ENCODE measurements at places on chromosomes 12 and 14.

DNA sequence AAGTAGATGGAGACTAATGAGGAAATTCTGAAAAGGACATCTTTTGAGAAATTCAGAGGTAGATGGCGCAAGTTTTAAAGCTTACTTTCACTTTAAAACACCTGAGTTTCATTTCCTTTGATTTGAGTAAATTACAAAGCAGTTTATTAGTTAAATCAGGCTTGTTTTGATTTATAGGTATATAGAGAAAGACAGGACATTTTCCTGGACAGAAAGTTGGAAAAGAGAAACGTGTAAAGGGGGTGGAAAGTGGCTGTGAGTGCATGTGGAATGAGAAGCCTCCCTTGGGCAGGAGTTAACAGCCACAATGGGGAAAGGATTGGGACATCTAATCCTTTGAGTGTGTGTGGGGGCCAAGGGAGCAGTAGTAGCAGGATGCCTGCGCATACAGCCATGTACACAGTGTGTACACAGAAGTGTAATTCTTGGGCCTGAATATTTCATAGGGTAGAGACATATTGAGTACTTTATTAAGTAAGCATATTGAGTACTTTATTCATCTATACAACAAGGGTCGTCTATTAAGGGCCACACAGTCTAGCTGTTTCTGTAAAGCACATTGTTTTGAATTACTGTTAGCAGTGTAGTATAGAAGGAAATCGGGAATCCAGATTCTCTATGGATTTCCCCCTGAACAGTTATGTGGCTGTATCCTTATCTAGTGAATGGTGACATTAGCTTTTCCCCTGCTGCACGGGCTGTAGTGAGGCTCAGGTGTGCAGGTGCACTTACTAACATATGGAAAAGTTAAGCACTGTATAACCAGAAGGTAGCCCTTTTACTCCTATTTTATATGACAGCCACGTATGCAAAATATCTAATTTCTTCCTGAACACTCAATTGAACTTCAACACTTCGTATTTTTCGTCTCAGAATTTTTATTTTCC, 19.1 kb downstream of the MARK3 start:
- DNase-seq = no peak

- no peak for DNase-seq
Observed at GRCh38 chr12:53115112-53115890, 12.0 kb downstream of the SOAT2 start.

DNA sequence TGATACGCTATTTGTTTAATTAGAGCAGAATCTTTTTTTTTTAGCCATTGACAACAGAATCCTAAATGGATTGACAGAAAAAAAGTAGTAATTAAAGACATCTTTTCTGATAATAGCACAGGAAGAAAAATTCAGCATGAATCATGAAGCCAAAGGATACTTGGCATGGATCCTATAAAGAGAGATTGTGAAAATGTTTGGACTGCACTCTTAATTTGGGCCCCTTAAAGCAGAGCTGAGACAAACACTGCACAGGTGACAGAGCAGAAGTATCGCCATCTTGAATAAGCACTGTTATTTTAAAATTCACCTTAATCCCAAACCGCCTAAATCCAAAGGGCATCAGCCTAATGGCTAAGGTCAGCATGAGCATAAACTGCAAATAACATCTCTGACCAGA, 48.8 kb upstream of the SEL1L start:
- DNase-seq = no peak

- DNase-seq = no peak
Observed at GRCh38 chr12:4312251-4312650, 8.8 kb upstream of the TIGAR start.

DNA sequence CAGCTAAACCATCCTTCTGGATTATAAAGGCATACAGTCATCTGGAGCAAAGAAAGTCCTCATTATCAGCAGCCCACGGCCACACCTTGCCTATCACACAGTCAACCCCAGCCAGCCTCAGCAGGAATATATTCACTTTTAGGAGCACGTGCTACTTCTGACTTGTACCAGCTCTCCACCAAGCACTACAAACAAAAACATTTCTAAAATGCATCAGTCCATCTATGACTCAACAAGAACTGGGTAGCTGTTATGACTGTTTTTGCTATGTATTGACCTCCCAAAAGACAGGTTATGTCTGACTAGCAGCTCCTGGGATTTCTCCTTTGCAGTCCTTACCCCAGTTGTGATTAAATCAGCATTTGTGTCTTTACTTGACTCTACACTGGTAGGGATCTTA, 31.2 kb downstream of the NUAK1 start:
- DNase-seq = no peak

DNA sequence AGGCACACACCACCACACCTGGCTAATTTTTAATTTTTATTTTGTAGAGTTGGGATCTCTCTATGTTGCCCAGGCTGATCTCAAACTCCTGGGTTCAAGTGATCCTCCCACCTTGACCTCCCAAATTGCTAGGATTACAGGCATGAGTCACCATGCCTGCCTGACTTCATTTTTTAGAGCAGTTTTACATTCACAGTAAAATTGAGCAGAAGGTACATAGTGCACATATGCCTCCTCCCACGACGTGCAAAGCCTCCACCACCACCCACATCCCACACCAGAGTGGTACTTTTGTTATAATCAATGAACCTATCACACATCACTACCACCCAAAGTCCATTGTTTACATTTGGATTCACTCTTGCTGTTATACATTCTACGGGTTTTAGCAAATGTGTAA, 62.5 kb upstream of the PLEKHG3 start:
- no peak for DNase-seq

DNA sequence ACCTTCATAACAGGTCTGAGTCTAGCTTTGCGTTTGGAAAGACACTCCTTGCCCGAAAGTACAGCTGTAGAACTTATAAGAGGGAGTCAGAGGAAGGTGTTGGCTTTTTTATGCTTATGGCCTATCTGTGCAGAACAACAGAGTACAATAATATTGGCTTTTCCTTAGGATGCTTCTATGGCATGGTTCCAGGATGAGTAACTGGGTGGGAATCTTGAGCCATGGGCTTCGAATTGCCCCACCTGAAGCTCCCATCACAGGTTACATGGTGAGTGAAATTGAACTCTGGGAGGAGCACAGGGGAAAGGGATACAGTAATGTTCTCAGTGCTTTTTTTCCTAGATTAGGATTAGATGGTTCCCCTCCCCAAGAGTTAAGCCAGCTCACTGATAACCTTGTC, 13.0 kb downstream of the PARP2 start:
- no peak for DNase-seq

- DNase-seq = no peak
Observed at GRCh38 chr14:50257732-50258131, 26.4 kb upstream of the SOS2 start.

DNA sequence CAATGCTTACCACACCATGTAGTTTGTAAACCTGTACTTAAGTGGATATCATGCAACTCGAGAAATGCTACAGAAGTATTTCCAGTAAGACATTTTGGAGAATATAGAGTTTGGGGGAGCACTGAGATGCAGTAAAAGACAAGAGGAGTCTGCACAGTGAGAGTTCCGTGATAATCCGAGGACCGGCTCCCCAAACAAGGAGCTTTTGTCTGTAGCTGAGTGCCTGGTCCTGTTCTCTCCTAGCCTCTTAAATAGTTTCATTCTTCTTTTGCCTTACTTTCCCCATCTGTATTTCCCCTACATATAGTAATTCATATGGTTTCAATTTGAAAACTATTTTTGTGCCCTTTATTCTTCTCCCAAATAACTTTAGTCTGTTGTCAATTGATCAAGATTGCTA, 364.1 kb downstream of the EGLN3 start:
- DNase-seq = no peak

DNA sequence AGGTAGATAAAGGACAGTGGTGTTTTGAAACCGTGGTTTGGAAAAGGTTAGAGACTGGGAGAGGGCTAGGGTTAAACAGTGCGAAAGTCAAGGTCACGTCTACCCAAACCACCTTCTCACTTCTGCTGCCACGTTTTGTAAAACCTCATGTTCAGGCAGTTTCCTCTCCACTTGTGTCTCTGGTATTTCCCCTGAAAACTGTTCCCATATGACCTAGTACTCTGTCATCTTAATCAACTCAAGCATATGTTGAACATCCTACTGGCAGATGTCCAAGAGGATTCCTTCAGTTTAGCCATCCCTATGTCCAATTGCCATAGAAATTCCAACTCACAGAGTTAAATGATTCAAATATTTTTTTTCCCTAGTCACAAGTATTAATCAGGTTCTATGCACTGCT, 17.4 kb downstream of the CLEC4C start:
- DNase-seq = no peak

- no peak for DNase-seq
Observed at GRCh38 chr12:91774434-91774921, 371.2 kb downstream of the BTG1 start.

DNA sequence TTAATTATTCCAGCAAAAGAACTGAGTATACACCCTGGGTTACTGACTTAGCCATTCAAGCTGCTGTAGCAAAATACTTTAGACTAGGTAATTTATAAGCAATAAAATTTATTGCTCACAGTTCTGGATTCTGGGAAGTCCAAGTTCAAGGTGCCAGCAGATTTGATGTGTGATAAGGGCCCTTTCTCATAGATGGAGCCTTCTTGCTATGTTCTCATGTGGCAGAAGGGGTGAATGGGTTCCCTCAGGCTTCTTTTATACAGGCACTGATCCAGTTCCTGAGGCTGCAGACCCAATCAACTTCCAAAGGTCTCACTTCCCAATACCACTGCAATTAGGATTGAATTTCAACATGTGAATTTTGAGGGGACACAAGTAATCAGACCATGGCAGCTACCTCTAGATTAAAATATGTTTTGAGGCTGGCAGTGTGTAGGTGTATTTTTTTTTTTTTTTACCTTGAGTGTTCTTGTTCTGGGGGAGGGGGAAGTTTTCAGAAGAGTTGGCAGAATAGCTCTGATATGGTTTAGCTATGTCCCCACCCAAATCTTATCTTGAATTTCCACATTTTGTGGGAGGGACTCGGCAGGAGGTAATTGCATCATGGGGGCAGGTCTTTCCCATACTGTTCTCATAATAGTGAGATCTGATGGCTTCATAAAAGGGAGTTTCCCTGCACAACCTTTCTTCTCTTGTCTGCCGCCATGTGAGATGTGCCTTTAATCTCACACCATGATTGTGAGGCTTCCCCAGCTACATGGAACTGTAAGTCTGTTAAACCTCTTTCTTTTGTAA, 178.2 kb downstream of the RASSF9 start:
- no peak for DNase-seq

DNA sequence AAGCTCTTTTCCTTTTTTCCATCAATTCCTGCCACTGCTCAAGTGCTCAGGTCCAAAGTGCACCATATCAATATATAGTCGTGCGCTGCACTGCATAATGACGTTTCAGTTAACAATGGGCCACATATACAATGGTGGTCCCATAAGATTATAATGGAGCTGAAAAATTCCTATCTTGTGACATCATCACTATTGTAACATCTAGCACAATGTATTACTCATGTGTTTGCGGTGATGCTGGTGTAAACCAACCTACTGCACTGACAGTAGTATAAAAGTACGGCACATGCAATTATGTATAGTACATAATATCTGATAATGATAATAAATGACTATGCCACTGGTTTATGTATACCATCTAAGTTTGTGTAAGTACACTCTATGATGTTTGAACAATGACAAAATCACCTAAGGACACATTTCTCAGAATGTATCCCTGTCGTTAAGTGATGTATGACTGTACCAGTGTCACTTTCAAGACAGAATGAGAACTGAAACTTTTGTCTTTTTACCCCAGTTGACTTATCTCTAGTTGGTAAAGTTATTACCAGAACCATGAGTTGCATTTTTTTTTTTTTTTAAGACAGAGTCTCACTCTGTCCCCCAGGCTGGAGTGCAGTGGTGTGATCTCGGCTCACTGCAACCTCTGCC, 53.7 kb upstream of the INSM2 start:
- DNase-seq = no peak

GRCh38 chr14:35669782-35670181, 135.8 kb downstream of the INSM2 start:
- no peak for DNase-seq

GRCh38 chr12:39467432-39467870, 24.5 kb upstream of the KIF21A start:
- no peak for DNase-seq

DNA sequence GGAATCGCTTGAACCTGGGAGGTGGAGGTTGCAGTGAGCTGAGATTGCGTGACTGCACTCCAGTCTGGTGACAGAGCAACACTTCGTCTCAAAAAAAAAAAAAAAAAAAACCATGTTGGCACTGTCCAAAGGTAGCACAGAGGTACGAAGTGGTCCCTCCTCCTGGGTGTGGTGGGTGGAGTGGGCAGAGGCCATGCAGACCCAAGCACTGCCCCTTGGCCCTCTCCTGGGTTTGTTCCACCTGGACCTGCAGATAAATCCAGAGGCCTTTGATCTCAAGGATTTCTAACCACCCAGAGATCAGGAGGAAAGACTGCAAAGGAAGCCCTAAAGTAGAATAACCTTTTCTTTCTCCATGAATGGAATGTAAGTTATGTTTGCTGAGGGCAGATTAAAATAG, 8.7 kb upstream of the GALNT6 start:
- DNase-seq = no peak

DNA sequence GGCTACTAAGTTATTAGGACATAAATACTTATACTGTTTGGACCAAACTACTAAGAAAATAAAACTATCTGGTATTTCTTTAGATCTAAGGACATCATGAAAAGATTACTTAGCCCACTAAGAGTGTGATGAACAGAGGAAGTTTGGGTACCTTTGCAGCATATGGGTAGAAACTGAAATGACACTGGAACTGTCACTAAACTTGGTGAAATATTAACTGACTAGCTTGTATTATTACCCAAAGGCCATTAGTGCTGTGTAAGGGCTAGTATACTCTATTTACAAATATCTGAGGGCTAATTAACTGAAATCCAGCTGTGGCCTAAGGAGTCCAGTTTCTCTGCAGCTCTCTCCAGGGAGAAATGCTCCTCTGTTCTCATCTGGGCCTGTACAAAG, 45.5 kb downstream of the PAWR start:
- no peak for DNase-seq

DNA sequence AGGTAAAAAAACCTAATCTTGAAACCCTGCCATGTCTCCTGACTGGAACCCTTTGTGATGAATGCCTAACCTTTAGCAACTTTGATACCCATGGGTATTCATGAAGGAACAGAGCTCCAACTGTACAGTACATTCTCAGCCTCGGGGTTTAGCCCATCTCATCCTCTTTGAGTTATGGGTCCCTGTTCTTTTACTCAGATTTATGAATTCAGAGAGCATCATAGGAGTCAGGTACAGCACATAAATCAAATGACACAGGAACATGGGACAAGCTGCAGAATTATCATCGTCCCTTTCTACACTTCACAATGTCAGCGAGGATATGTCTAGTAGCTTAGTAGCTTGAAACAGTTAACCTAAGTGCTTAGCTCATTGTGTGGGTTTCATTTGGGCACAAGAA, 527.4 kb downstream of the NOVA1 start:
- no peak for DNase-seq

- DNase-seq = no peak
Observed at GRCh38 chr14:71856199-71856919, 75.9 kb upstream of the RGS6 start.

All from SHP77 (cell line).